ENCODE measurements at places on chromosomes 5 and 9. TPM values are rescaled to one million over a fixed set of nuclear protein-coding genes. Genes with fewer than 3 reads are reported as not detected.

Gene POU5F2
- 17.2 TPM for total RNA-seq

Gene EGFL7
- total RNA-seq: 12.8 TPM

Gene NDST1
- 32.9 TPM for total RNA-seq

Gene KIF20A
- total RNA-seq: 6.3 TPM

Gene ADCY2
- 23.2 TPM for total RNA-seq

Gene TAL2
- total RNA-seq: 6.3 TPM

Gene ANKRD34B
- 0.31 TPM for total RNA-seq

Gene NMUR2
- total RNA-seq: not detected

Gene SHB
- 25.7 TPM for total RNA-seq

Gene ANXA6
- total RNA-seq: 85.4 TPM

Gene SLC1A3
- total RNA-seq: 231 TPM

Gene AK1
- 22.5 TPM for total RNA-seq

Gene WDR38
- not detected for total RNA-seq

Gene SLC34A1
- total RNA-seq: not detected

Gene C9orf57
- not detected for total RNA-seq

Gene TMEM252
- not detected for total RNA-seq

Gene SLC1A1
- 36.0 TPM for total RNA-seq

Gene NIPBL
- 119 TPM for total RNA-seq

Gene TXNDC8
- not detected for total RNA-seq

Gene FBN2
- total RNA-seq: 8.8 TPM

Gene FAM151B
- total RNA-seq: 22.2 TPM

Gene RASGRF2
- total RNA-seq: 22.5 TPM

Gene PCDHGC4
- total RNA-seq: 91.7 TPM

Gene SLC36A3
- not detected for total RNA-seq

Gene GPR21
- 17.2 TPM for total RNA-seq

Gene NTNG2
- total RNA-seq: 17.5 TPM

Gene DMGDH
- 3.1 TPM for total RNA-seq
